ENCODE measurements at places on chromosomes 4 and X.

DNA sequence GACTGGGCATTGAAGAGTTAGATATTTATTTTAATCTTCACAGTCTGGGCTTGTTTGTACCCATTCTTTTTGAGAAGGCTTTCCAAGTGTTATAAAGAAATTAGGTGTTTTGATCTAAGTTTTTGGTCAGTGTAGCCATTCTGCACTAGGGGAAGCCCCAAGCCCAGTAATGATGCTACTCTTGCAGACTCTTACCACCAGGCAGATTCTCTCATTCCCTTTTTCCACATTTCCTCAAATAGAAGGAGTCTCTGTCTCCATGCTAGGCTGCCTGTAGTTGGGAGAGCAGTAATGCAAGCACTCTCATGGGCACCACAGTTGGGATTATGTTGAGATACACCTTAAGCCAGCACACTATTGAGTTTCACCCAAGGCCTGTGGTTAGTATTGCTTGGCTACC, 21.5 kb downstream of the CDX4 start:
- no peak for DNase-seq

DNA sequence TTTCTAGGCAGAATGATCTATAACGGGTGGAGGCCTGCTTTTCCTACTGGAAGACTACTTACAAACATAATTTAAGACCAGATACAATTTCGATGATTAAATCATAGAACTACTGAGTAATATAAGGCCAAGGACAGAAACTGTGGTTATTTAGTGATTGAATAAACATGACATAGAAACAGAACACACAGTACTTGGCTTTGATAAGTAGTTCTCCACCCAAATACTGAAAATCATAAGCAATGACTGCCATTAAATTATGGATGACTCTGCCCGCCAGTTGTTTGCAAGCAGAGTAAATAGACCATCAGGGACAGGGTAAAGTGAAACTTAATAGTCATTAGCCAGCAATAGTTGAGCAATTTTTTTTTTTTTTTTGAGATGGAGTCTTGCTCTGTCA, 17.2 kb upstream of the SMIM14 start:
- no peak for DNase-seq

DNA sequence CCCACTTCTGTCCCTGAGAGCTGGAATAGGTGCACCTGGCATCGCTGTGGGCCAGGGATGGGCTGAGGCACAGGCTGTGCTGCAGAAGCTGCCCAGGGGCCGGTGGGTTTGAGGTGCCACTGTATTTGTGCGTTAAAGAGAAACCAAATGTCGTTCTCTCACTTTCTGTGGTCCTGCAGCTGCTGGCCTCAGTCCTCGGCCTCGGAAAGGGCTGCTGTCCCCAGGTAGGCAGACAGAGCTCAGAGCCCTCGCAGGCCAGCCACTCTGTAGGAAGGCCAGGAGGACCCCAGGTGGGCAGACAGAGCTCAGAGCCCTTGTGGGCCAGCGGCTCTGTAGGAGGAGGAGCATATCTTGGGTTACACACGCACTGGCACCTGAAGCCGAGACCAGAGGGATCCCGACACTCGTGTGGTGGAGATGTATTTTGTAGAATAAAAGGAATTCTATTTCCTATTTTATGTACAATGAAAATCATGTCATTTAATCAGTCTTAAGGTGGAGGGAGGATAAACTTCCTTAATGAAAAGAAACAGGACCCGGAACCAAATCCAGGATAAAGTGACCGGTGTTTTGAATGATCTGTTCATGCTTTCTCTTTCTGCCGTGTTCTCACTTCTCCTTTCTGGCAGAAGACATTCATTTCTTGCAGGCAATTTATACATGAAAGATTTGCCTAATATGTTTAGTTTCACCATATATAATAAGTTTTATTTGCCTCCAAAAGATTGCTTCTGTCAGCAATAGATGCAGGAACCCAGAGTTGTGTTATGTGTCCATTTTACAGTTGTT, 54.4 kb upstream of the HGFAC start:
- no peak for DNase-seq

GRCh38 chr4:67615119-67615518, 56.6 kb downstream of the STAP1 start:
- DNase-seq = no peak

GRCh38 chr4:39587881-39588280, 50.8 kb downstream of the SMIM14 start:
- DNase-seq = no peak

DNA sequence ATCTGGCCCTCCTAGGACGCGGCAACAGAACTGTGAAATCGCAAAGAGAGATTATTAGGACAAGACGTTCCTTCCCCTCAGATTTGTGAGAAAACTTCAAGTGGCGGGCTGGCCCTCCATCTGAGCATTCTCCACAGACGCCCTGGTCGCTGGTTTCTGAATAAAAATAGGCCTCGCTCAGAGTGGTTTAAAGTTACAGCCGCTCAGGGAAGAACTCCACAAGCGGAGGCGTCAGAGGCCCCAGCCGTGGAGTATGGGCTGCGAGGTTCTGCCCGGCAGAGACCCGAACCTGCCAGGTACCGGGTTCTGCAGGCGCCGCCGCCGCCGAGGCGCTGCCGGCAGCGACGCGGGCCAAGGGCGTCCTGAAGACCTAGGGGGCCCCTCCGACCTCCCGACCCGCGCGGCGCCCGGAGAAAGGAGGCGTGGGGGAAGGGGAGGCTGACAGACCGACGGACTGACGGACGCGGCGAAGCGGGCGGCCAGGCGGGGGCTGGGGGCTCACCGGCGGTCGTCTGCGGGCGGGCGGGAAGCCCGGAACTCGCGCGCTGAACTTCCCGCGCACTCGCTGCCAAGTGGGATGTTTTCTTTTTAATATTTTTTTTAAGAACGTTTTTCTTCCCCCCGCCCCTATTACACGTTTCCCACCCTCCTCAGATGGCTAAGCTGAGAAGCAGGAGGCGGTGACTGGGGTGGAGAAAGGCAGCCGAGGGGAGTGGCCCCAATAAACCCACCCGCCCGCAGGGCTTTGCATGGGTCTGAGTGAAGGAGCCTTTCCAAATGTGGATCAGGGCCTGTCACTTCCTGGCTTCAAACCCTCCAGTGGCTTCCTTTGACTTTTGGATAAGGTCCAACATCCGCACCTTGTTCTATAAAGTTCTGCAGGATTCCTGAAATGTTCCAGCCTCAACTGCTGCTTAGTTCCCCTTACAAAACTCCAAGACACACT, at the start of gene PABPC4L:
PABPC4L (minus strand) TSS at position 574 of the 946 bp plus-strand sequence. CDS start 770 bp downstream, outside the sequence.
- DNase-seq = no peak

DNA sequence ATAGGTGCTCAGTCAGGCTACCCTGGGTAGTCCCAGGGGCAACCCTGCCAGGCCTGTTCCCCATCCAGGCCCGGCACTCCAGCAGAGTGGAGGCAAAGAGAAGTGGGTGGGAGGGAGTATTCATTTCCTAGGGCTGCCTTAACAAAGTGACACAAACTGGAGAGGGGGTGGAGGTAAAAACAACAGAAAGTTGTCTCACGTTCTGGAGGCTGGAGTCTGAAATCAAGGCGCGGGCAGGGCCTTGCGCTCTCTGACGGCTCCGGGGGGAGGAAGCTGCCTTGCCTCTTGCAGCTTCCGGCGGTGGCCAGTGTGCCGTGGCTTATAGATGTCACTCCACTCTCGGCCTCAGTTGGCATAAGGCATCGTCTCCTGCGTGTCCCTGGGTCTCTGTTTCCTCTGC, 90.8 kb downstream of the DCTD start:
- DNase-seq = peak; percentile 30

DNA sequence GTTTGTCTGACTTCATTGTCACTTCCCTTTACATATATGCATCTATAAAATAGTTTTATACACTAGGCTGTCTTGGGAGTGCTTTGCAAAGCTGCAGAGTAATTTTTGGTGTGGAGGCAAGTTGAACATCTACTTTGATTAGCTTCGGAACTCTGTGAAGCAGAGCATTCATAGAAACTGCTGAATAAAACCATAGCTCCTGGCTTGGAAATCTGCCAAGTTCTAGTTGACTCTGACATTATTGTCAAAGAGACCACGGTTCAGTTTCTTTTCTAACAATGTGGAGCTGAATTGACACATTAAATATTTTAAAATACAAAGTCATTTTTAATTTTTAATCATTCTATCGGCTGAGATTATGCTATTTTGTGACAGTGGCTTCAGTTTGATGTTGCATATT, 335.0 kb downstream of the BMPR1B start:
- no peak for DNase-seq

- DNase-seq = peak; percentile 12
These were observed at the start of gene UGT8 for GRCh38 chr4:114598191-114599121. TSS of gene UGT8 (plus strand) at chr4:114598807. CDS start at chr4:114622881, 24,074 bp downstream.

GRCh38 chrX:153642051-153642654, 4.8 kb upstream of the DUSP9 start:
- no peak for DNase-seq

DNA sequence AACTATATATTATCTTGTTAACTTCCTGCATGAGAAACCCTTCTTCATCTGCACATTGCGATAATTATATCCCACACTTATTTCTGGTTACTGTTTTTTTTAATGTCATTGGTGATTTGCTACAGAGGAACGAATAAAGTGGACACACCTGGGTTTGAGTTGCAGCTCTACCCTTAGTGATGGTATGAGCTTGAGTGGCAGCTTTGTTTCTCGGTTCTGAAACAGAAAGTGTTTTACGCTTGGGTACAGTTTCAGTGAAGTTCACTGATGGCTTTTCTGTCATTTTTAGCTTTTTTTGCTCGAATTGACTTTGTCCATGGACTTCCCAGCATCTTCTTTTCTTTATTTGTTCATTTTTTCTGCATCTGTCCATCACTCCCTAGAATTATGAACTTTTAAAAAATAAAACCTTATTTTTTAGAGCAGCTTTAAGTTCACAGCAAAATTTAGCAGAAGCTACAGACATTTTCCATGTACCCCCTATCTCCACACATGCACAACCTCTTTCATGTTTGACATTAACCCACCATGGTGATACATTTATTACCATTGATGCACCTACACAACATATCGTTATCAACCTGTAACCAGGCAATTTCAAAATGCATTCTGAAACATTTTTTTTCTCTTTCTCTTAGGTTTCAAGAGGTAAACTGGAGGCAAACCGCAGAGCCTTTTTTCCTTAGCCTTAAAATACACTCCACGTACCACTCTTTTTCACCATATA, 1041.6 kb upstream of the PRKX start:
- no peak for DNase-seq

DNA sequence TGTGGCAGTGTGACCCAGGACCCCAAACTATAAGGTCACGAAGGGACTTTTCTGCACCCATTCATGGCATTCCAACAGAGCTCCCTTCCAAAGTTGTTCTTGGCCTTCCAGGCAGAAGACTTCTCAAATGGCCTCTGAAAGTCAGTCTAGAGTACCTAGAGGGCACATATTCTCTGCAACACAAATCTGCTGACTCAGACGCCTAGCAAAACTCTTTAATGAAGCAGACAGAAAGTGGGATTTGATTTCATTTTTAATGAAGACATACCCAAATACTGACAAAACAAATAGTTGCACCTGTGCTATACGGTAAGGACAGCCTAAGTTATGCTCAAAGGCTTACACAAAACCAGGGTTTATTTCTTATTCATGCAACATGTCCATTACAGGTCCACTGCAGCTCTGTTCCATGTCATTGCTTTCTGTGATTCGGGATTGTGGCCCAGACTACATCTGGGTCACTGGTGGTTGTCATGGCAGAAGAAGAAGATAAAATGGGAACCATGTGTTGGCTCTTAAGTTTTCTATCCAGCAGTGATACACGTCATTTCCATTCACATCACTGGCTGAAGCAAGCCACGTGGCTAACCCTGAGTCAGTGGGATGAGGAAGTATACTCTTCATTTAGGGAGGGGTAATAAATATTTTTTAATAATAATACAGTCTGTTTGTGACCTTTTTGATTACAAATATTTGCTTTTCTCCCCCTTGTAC, 57.7 kb downstream of the NAT8L start:
- DNase-seq = no peak

DNA sequence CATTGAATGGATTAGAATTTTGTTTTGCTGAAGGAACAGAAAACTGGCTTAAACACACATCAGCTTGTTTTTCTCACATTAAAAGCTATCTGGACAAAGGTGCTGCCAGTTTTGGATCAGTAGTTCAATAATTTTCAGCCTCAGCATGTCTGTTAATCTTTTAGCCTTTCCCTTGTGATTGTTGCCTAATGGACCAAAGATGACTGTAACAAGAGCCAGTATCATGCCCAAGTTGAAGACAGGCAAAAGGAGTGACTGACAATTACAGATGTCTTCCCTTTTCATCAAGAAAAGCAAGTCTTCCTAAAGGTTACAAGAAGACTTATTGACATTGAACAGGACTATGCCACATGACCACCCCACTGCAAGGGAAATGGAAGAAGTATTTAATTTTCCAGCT, 419.7 kb downstream of the MAPK10 start:
- no peak for DNase-seq

DNA sequence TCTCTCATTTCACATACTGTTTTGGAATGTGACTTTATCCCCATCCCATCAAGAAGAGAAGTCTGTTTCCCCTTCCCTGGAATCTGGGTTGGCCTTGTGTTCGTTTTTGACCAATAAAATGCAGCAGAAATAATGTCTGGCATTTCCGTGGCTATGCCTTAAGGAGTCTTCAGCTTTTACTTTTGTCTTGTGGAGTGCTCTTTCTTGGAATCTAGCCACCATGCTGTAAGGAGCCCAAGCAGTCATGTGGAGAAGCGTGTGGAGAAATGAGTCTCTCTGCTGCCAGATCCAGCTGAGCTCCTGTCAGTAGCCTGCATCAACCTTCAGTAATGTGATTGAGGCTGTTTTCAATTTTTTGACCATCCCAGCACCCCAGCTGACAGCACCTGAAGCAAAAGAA, 84.4 kb upstream of the ARMCX2 start:
- no peak for DNase-seq

GRCh38 chr4:8039290-8039689, 99.6 kb upstream of the AFAP1 start:
- no peak for DNase-seq

GRCh38 chr4:2281575-2282343, 19.9 kb upstream of the MXD4 start:
- DNase-seq = peak; percentile 86

DNA sequence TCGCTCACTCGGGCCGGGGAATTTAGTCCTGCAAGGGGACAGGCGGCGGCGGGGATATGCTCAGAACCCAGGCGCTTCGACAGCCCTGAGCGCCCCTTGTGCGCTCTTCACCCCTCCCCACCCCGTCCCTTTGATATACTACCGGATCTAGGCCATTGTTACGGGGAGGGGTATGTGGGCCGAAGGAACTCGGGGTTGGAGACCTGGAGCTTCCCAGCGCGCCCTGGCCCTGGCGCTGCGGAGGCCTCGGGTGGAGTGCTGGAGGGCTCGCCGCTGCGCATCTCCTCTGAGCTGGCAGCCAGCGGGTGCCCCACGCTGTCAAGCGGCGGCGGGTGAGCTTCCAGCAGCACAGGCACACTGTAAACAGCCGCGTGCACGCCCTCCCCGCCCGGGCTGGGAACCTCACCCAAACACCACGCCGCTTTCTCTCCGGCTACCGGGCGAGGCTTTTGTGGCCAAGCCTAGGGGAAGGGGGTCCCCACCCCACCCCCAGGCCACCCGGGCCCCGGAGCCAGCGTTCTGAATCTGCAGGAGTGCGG, 54.5 kb upstream of the BCOR start:
- peak; percentile 72 for DNase-seq

- DNase-seq = no peak
These were observed 7.5 kb downstream of the HCFC1 start for GRCh38 chrX:153964105-153964504.
